ENCODE measurements at places on chromosomes 5 and 9.

DNA sequence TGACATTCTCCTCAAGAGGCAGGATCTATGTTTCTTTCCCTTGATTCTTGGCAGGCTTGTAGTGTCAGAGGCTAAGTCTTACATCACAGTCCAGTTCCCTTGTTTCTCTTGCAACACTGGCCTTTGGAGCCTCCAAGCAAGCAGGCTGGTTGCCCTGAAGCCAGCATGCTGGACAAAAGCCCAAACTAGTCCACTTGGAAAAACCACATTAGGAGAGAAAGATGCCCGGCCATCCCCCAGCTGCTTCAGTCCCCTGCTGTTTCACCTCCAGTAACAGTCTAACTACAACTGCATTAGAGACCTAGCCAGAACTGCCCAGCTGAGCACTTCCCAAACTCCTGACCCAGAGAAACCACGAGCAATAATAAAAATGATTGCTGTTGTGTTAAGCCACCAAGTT lies 87.6 kb downstream of the ADAMTS6 start:
- DNase-seq: no peak

DNA sequence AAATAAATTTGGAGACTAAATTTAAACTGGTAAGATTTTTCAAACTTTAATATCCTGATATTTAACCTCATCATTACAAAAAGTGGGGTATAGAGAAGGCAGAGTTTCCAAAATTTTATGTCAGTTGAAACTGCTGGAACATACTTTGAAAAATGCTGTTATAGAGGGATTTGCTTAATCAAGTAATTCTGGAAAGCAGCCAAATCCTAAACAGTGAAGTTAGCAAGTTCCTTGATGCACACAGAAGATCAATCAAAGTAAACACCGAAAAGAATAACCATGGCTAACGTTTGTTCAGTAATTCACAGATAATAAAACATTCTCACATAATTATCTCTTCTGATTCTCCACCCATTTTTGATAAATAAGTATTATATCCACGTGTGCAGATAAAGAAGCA lies 8.1 kb upstream of the PRR16 start:
- DNase-seq: no peak

DNA sequence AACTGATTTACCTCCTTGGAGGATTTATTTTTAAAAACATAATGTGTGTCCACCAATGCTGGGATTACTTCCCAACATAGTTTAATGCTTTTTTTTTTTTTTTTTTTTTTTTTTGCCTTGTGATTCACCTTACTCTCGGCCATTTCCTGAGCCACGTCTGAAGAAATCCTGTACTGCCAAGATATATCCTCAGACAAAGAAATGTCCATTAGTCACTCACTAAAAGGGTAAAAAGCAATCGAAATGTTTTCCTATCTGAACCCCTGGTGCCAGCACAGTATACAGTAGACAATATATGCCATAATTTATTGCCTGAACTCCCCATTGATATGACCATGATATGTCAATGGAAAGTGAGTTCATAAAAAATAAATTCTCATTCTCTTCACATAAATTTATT lies 344.1 kb downstream of the BNC2 start:
- DNase-seq: no peak

- DNase-seq: no peak
These were observed 33.5 kb upstream of the FANCC start for GRCh38 chr9:95351051-95351450.

- no peak for DNase-seq
These were observed 6.5 kb upstream of the TLE4 start for GRCh38 chr9:79565245-79565644.

DNA sequence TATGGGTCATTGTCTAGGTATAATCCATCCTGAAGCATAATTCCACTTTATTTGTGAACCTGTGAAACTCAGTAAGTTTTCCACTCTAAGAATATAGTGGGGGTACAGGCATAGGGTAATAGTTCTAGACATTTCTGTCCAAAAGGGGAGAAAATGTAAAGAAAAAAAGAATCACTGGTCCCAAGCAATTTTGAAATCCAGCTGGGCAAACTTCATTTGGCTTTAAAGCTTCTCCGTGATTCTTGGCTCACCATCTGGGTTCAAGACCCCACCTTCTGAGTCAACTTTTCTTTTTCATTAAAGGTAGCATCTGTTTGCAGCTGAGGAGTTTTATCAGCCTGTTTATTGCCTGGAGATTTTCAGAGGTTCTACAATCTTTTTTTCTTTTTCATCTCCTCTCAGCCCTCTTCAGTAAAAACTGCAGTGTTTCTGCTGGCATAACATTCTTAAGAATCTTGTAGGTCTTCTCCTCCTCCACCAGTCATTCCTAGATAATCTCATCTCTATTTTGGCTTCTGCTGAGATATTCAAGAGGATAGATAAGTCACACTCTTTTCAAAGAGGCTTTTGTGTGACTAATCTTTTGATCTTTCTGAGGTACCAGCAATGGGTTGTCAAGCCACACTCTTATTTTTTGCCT lies 126.1 kb upstream of the PITX1 start:
- DNase-seq: no peak

DNA sequence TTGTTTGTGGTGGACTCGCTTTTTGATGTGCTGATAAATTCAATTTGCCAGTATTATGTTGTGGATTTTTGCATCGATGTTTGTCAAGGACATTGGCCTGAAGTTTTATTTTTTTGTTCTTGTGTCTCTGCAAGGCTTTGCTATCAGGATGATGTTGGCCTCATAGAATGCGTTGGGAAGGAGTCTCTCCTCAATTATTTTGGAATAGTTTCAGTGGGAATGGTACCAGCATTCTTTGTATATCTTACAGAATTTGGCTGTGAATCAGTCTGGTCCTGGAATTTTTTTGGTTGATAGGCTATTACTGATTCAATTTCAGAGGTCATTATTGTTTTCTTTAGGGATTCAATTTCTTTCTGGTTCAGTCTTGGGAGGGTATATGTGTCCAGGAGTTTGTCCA lies 141.4 kb upstream of the RGS7BP start:
- DNase-seq: no peak

- DNase-seq: no peak
These were observed 3.7 kb upstream of the LCN2 start for GRCh38 chr9:128145536-128145935.

GRCh38 chr5:400282-401145 lies 42.5 kb upstream of the EXOC3 start:
- no peak for DNase-seq

DNA sequence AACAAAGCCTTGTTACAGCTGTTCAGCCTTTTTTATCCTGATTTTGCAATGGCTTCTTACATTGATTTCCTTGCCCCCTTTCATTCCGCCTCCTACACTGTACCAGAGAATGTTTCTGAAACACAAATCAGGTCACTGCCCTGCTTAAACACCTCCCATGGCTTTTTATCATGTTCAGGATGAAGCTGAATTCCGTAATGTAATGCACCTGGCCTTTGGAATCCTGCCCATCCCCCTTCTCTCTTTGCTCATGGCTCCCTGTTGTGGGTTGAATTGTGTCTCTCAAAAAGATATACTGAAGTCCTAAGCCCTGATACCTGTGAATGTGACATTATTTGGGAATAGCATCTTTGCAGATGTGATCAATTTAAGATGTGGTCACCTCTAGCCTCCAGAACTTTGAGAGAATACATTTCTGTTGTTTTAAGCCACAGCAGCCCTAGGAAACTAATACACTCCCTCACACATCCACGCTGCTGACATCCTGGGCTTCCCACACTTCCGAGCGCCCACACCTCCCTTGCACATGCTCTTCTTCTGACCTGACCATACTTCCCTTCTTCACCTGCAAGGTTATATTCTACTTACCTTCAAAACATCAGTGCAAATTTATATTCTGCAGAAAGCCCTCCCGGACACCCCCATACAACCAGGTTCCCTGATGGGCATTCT lies 101.2 kb downstream of the DNAH5 start:
- DNase-seq: no peak

GRCh38 chr5:178984145-178985072 lies 10.7 kb downstream of the GRM6 start:
- no peak for DNase-seq
